ENCODE measurements at places on chromosomes 7 and 10.

- DNase-seq: no peak
Observed at GRCh38 chr10:16016688-16017087, 156.4 kb upstream of the MINDY3 start.

- DNase-seq: no peak
Observed at GRCh38 chr10:127153181-127153580, 43.2 kb downstream of the INSYN2A start.

- DNase-seq: no peak
Observed at GRCh38 chr7:74039337-74039736, 11.4 kb downstream of the ELN start.

DNA sequence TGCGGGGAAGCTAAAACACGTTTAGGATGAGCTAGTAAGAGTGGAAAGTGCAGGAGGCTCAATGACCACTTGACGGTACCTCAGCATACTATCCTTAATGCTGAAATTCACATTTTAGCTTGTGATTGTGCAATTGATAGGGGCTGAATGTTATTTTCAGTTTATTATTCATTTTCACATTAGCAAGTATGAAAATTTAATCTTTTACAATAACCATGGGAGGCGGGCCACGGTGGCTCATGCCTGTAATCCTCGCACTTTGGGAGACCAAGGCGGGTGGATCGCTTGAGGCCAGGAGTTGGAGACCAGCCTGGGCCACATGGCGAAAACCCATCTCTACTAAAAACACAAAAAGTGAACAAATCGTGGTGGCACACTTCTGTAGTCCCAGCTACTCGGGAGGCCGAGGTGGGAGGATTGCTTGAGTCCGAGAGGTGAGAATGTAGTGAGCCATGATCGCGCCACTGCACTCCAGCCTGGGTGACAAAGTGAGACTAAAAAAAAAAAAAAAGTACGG lies 22.0 kb upstream of the ANLN start:
- no peak for DNase-seq

DNA sequence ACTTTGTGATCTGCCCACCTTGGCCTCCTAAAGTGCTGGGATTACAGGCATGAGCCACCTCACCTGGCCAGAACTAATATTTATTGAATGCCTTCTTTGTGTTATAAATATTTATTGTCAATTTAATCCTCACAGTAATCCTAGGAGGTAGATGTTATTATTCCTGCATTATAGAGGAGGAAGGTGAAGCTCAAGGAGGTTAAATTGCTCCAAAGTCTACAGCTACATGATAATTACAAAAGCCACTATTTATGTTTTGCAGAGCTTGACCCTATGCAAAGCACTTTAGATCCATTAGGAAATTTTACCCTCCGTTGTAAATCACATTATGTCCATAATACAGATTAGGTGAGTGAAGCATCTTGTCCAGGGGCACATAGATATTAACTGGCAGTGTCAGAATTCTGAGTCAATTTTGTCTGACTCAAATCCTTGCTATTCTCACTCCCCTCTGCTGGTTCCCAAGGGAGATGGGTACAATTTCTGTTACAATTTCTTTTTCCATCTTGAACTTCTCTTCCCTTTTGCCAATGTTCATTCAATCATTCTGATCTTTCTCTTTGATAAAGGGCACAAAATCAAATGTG lies 25.7 kb upstream of the CDK14 start:
- DNase-seq: no peak

DNA sequence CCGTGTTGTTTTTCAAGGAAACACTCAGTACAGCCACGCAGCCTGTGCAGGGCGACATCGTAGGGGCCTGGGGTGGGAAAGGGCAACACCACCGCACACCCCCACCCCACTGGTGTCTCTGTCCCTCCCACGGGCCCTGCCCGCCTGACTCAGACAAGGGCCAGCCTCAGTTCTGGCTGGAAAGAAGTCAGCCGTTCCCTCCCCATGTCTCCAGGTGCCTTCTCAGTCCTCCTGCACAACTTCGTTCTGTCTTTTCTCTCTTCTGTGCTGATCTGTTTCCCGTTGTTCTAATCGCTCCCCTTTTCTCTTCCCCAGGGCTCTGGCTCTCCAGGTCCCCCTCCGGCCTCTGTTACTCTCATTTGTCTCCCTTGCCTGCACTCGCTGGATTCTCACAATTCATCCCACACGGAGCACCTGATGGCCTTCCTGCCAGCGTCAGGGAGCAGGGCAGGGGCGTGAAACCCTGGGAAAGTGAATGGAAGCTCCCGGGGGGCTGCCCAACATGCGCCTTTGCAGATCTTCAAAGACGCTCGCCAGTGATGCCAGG lies 97.7 kb downstream of the WDR37 start:
- no peak for DNase-seq

Data from activated CD4-positive, CD25-positive, alpha-beta regulatory T cell treated with anti-CD3 and anti-CD28 coated beads, Interleukin-2, amount 50 U/mL, for 16 hours (primary cell).